Coronary artery (tissue), 2 donors: ENCODE measurements at places on chromosomes 3 and 15.

- DNase-seq = no peak
Measured at GRCh38 chr15:71679223-71679792, 131.0 kb upstream of the NR2E3 start.

GRCh38 chr3:45555086-45555591 lies 39.4 kb upstream of the LIMD1 start:
- DNase-seq = no peak

DNA sequence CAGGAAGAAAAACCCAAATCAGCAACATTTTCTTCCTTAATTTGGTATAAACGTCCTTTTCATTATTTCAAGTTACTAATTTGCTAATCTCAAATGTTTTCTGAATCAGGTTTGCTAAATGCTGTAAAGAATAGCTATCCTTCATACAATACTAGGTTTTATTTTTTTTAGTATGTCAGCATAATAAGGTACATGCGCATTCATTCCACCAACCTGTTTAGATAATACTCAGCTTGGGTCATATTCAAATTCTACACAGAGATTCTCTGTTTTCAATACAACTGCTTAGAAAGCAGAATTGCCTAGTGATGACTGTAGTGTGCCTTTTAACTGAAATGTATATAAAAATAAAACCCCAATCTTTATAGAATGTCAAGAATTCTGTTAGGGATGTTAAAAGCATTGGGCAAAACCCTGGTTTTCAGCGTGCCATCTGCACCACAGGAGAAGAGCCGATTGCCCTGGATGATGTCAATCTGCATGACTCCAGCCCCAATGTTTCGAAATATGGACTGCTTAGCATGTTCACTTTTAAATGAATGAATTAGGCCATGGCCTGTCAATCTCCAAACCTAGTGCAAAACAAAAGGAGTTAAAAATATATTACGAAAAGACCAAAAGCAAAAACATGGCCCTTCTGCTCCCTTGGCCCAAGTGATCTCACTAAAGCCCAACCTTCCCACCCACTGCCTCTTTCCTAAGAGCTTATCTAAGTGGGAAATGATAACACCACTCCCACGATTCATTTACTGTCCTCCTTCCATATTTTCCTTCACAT lies 107.4 kb downstream of the GLDN start:
- DNase-seq = no peak

GRCh38 chr3:171838218-171838720 lies 4.9 kb upstream of the TMEM212 start:
- no peak for DNase-seq

DNA sequence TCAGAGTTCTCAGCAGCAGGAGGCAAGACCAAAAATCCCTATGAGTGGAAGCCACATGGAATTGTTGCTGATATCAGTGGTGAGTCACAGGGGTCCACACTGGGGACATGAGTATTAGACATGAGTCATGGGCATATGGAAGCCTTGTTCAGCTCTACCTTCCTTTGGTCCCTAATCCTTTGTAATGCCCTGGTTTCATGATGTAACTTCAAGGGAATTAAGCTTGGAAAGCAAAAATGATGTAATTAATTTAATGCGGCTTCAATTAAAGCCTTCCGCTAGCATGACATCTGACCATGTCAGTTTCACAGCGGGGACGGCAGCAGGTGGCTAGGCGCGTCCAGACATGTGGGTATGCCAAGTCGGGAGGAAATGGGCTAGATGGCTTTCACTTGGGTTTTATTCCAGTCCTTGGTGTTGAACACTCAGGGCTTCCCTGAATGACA lies 176.1 kb upstream of the RGMA start:
- no peak for DNase-seq

DNA sequence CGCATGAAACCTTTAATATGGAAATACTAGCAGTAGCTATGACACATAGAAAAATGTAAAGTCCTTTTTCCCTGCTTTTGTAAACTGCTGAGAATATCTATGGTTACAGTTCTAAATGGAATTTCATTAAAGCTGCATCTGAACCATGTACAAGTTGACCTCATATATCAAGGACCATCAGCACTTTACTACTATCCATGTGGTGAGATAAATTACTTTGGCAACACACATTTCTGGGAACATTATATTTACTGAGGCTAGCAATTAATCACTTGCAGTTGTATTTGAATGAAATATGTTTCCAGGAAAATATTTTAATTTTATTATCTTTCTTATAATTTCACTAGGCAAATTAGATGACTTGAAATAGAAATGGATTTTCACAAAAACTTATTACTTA lies 545.5 kb downstream of the NAALADL2 start:
- DNase-seq = no peak

DNA sequence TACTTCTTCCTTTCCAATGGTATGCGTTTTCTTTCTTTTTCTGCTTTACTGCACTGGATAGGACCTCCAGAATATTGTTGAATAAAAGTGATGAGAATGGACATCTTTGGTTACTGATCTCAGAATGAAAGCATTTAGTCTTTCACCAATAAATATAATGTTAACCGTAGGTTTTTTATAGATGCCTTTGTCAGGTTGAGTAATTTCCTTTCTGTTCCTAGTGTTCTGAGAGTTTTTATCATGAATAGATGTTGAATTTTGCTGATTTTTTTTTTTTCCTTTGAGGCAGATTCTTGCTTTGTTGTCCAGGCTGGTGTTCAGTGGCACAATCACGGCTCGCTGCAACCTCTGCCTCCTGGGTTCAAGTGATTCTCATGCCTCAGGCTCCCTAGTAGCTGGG lies 158.4 kb downstream of the KLHL25 start:
- DNase-seq = no peak

DNA sequence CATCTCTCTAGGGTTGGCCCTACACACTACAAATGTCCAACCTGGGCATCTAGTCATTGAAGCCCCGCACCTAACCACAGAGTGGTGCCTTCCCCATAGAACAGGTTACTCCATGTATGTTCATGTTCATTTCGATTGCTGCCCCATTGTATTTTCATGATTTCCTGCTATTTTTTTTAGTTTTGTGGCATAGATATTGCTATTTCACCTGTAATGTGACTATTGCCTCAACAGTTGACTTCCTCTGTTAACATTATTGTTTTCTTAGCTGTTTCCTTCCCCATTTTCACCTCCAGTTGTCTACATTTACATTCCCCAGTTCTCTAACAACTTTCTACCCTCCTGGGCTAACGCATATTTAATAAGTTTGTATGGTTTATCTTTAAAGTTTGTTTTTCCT lies 137.7 kb upstream of the RBMS3 start:
- DNase-seq = no peak

GRCh38 chr3:43758592-43759225 lies 68.0 kb downstream of the ABHD5 start:
- DNase-seq = no peak

DNA sequence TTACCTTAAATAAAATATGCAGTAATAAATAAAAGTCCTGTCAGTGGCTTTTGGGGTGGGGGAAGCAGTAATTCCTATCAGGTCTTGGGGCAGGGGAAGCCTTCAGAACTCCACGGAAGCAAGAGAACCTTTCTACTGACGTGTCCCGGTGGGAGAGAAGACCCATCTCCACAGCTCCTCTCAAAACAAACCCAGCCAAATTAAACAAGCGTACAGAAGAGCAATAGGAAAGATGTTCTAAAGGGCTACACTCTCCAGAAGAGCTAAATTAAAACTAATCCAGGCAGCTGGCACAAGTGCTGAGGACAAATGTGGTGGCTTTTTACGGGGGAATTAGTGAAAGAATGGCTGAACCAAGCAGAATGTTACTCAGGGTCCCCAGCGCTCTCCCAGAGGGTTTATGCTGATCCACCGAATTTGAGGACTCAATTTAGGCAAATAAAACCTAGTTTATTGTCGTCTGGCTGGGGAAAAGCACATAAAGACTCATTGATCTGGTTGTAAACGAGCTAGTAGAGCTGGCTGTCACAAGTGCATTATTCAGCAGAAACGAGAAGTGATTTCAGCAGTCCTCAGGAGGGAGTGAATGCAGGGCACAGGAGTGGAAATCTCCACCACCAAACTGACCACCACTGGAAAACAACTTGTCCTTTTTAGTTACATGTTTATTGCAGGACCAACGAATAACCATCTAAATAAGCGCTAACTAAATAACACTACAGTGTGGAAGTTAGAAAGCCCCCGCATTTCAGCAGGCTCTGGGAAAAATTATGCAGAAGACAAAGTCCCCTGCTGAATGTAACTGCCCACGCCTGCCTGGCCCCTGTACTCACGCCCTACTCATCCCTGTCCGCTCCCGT lies 13.5 kb downstream of the BFSP2 start:
- no peak for DNase-seq

DNA sequence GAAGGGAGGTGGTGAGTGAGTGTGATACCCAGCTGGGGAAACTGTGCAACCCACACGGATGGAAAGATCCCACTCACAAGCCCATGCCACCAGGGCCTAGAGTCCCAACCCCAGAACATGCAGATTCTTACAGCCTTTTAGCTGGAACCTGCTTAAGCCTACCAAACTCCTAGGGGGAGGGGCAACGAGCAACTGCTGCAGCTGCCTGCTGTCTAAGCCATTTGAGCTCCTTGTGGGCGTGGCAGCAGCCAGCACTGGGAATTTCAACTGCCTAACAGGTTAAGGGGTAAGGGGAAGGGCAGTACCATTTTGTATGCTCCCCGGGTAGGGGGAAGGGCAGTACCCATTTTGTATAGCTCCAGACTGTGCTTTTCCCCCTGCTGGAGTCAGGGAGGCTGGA lies 673.2 kb upstream of the BCHE start:
- no peak for DNase-seq

DNA sequence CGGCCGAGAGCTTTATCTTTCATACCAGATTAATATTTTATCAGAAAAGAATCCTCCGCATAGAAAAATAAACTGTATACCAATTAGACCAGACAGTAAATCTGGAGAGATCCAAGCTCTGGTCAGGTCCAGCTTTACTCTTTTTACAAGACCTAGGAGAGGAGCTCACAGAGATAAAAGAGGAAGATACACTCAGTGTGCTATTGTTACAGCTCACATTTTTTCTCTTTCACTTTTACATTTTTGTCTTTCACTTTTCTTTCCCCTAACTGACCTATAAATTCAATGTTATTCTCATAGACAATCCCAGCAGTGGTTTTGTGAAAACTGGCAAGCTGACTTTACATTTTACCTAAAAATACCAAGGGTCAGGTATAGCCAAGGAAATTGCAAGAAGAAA lies 55.8 kb downstream of the GUCA1C start:
- DNase-seq = no peak

DNA sequence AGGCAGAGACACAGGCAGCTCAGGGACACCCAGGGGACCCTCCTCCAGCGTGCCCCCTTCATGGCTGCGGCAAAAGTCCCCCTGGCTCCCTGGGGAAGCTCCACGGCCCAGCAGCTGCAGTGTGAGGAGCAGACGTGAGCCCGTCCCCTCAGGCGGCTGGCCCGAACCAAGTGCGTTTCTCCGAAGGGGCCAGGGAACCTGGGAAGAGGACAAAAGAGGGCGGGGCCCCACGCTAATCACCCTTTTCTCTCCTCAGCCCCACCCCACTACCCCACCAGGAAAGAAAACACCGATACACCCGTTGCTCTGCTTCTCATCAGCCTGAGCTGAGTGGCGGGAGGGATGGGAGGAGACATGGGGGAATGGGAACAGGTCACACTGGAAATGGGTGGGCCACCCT lies at the start of gene MUC4:
Gene MUC4 (minus strand): TSS at position 174 of the 400 bp plus-strand sequence. CDS start 112 bp downstream, at position 62.
- no peak for DNase-seq

DNA sequence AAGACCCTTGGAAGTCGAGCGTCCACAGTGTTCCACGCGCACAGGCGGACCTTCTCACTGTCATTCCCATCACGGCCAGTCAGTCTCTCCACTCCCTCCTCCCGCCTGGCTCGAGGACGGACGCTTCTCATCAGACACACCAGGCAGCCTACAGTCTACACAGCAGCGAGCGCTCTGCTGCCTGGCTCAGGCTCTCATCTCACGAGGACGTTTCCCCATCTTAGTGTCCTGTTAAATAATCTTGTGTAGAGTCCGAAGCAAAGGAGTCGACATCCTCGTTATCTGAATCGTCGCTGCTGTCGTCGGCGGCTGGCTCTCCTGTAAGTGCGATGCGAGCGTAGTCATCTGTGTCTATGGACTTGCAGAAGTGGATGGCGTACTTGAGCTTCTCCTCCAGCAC lies 12.4 kb upstream of the OCA2 start:
- no peak for DNase-seq

GRCh38 chr3:143668924-143669790 lies 179.1 kb downstream of the SLC9A9 start:
- no peak for DNase-seq

DNA sequence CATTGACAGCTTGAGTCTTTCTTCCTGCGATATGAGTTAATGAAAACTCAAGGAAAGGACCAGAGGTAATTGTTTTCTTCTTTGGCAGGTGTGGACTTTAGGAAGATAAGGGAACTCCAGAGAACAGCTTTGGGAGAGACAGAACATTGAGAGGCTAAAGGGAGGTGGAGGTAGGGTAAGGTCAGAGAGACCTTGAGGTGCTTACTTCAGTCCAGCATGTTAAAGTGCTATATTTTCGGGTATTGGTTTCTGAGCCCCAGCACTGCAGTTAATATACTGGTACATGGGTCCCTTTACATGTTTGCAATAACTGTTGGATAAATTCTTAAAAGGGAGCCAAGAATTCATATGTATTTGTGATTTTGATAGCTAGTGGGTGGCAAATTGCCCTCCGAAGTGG lies 322.1 kb downstream of the THSD4 start:
- DNase-seq = no peak

DNA sequence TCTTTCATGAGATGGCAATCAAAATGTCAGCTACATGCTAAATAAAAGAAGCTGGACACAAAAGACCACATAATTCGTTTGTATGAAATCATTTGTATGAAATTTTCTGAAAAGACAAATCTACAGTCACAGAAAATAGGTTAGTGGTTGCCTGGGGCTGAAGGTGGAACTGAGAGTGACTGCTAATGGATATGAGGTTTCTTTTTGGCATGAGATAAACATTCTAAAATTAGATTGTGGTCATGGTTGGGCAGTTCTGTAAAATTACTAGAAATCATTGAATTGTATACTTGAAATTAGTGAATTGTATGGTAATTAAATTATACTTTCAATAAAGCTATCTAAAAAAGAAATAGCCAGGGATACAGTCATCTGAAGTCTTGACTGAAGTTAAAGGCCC lies 2.7 kb upstream of the DMXL2 start:
- no peak for DNase-seq

DNA sequence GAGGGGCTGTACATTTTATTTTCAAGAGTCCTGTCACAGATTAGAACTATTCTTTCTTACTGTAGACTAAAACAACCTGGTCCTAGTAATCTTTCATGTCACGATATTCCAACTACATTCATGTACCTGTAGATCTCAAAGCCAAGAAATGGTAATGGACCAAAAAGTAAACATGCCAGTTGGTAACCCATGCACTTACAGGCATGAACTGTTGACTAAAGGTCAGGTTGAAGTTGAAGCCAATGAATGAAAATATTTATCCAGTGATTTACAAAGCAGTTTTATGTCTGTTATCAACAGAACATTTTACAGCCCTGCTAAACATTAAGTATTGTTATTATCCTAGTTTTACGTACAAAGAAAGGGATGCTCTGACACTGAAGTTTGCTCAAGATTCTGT lies 25.3 kb downstream of the LRRC57 start:
- no peak for DNase-seq

- DNase-seq = no peak
Measured at GRCh38 chr3:29436612-29437323, 155.9 kb downstream of the RBMS3 start.

GRCh38 chr3:141894524-141895176 lies 18.2 kb downstream of the ATP1B3 start:
- DNase-seq = no peak

- DNase-seq = no peak
Measured at GRCh38 chr3:194556086-194557056, 69.6 kb upstream of the ATP13A3 start.
